ENCODE measurements at places on chromosomes 16 and 17.

GRCh38 chr17:80980397-80981061, 11.1 kb upstream of the CHMP6 start:
- no peak for DNase-seq

GRCh38 chr16:82638095-82638798, 11.5 kb downstream of the CDH13 start:
- no peak for DNase-seq

GRCh38 chr17:74759243-74759801, 10.9 kb downstream of the NHERF1 start:
- no peak for DNase-seq

- DNase-seq: no peak
Observed at GRCh38 chr16:85785927-85786326, 13.4 kb downstream of the EMC8 start.

GRCh38 chr16:85168732-85169256, 56.5 kb upstream of the CIBAR2 start:
- no peak for DNase-seq

DNA sequence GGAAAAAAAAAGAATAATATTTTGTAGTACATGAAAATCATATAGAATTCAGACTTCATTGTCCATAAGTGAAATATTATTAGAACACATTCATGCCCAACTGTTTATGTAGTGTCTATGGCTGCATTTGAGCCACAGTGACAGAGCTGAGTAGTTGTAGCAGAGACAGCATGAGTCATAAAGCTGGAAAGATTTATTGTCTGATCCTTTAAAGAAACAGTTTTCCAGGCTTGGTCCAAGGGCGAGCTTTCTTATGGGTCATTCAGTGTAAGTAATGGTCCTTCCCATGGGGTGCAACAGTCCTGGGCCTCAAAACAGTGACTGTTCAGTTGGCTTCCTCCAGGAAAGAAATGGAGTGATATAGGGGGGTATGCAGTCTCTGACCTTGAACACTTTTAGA, 260.2 kb downstream of the HS3ST4 start:
- DNase-seq: no peak

- DNase-seq: no peak
Observed at GRCh38 chr16:50318796-50319578, 49.8 kb downstream of the BRD7 start.

DNA sequence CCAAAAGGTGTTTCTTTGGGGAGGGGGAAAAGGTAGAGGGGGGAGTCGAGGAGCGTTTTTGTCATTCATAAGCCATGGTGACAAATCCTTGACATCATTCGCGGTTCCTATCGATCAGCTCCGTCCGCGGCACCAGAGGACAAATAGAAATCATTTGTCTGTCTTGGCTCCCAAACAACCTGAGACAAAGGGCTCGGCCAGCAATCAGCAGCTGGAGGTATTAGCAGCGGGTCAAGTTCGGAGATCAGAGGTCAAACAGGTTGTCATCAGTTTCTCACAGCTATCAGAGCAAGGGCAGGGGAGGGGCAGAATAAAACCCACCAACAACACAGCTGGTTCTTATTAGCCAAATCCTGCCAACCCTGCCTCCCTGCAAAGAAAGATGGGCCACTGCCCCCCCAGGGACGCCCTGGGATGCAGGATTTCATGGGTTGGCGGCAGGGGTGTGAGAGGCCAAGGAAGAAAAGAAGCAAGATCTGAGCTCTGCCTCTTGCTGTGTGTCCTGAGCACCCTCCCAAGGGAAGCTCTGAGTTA, 145.3 kb upstream of the LHX1 start:
- DNase-seq: no peak

All from activated gamma-delta T cell (primary cell).